ENCODE measurements at places on chromosomes 6 and 20.

- DNase-seq, result no peak
Measured at GRCh38 chr6:53873922-53874321, 79.1 kb downstream of the LRRC1 start.

- DNase-seq, result no peak
Measured at GRCh38 chr20:45817376-45818194, 5.1 kb downstream of the UBE2C start.

DNA sequence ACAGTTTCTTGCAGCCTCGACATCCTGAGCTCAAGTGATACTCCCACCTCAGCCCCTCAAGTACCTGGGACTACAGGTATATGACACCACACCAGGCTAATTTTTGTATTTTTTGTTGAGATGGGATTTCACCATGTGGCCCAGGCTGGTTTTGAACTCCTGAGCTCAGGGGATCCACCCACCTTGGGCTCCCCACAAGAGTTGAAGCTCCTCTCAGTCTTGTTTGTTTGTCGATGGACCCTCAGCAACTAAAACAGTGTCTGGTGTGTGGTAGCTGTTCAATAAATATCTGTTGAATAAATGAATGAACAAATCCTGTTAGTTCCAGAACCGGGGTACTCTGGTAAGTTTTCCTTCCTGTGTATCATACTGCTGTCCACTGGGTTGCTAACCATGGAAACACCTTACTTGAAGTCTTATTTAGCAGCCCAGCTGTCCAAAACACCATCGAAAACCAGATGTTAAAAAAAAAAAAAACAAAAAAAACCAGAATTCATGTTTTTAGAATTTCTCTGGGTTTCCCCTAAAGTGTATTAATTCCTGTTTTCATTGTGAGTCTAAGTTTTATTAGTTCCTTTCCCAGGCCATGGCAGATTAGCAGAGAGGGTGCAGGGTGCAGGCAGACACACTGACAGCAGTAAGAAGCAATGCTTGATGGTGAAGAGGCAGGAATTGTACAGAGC is 7.8 kb upstream of the EZR start:
- no peak for DNase-seq

DNA sequence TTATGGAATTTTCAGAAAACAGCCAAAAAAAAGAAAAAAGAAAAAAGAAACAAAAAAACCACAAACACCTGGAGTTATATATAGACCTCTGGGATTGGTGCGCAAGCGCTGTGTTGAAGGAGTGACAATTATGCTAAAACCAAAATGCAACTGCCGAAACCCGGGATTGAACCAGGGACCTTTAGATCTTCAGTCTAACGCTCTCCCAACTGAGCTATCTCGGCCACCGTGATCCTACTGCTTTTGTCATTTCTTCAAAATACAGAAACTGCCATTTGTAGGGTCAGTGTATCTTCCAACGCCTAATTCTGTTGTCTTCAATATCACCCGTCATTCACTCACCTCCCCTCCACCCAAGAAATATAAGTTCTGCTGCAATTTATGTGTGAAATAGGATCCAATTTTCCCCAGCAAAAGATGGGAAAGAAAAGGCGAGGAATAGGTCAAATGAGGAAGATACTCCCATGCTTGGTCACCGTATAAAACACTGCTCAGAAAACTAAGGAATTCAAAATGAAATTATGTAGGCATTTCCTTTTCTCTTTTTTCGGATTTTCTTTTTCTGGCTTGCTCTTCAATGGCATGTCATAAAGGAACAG is 116.0 kb downstream of the TRIM27 start:
- DNase-seq, result no peak

DNA sequence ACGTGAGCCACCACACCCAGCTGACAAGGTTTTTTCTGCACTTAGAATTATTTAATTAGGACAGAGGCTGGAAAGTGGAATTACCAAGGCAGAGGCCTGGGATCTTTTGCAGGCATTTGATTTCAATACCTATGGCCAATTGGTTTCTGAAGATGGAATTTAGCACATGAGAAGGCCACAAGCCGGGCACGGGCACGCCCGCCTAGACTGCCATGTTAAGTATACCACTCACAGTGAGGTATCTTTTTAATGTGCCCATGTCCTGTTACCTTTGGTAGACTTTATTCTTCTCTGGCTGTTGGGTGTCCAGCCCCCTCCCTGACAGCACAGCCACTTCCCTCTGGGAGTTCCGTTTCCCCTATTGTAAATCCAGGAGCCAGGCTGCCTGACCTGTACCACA is 18.0 kb upstream of the TAF8 start:
- DNase-seq, result no peak

DNA sequence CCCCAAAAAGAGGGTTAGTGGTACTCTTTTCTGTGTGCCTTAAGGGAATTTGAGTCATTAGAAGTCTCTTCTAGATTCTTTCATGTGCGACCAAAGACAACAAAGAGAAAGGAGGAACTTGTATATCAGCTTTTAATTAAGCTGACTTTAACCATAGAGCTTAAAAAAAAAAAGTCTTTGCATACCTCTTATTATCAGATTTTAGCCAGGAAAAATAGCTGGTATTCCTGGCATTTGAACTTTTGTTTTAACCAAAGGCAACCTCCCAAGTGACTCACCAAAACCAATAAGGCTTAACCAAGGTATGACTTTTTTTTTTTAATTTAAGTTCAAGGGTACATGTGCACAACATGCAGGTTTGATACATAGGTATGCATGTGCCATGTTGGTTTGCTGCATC is 375.0 kb downstream of the CDC5L start:
- no peak for DNase-seq

DNA sequence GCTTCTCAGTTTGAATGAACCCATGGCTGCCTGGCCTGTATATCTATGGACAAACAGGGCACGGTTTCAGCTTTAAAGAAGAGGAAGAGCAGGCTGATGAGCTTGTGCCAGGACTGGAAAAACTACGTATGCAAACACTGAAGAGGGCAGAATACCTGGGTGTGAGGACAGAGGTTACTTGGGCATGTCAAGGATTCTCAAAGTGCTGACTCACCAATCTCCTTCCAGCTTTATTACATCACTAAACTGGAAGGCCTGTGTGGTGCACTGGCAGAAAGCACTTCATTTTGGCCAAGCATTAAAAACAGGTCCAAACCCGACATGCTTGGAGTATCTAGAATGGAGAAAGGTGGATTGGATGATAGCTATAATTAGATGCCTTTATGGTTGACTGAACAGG is 95.2 kb downstream of the GMPR start:
- DNase-seq, result no peak

- DNase-seq, result no peak
Measured at GRCh38 chr6:136524936-136525413, 25.2 kb downstream of the MAP7 start.

GRCh38 chr6:154893917-154894316 is 101.2 kb upstream of the TIAM2 start:
- DNase-seq, result no peak

- DNase-seq, result no peak
Measured at GRCh38 chr6:53587291-53587690, 42.4 kb upstream of the GCLC start.

DNA sequence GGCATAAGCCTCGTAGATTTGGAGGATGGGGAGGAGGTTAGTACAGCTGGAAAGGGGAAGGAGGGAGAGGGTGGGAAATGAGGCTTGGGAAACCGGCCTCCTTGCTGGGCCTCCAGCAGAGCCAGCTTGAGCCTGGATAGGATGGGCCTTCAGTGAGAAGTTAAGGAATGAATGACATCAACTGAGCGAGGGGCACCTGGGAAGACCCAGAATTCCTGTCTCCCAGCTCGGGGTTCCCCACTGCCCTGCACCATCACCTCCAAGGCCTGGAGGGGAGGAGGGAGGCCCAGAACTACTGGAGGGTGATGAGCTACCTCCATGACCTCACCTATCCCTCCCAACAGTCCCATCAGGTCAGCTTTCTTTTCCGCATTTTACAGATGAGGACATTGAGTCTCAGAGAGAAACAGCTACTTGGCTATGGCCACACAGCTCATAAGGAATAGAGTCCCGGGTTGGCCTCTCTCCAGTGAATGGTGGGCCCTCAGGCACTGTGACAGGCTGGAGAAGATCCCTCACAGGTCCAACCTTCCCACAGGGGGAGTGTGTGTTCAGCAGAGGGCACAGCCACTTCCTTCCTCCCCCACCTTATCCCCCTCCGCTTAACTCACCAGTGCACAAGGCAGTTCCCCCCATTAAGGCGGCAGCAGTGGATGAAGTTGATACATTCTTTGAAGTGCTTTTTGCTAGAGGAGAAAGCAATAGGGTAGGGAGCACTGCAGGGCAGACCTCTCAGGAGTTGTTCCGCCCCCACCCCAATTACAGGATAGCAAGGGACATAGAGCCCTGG is 6.8 kb downstream of the DUSP15 start:
- DNase-seq, result no peak

GRCh38 chr6:170038708-170039107 is 252.2 kb downstream of the DLL1 start:
- peak; percentile 8 for DNase-seq

All from gastrocnemius medialis (tissue), 4 donors.